ENCODE measurements at places on chromosomes 6 and 20.

DNA sequence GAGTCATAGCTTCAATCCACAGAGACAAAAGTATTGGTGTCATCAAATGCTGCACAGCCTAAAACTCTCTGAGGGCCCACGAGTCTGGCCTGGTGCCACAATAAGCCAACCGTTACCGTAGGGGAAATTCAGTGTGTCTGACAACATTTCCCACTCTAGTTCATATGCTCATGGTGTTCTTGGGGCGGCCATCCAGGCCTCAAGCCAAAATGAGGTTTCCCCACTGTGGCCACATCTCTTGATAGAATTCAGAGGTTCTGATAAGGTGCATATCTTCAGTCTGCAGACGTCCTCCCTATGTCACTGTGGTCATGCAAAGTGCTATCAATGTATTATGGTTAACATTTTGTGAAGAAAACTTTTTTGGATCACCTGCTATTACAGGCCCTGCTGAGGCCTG is 627.7 kb downstream of the QKI start:
- no peak for DNase-seq

- no peak for DNase-seq
Measured at GRCh38 chr20:1579488-1579887, 22.0 kb upstream of the SIRPD start.

- no peak for DNase-seq
Measured at GRCh38 chr6:42340511-42340910, 111.2 kb downstream of the TRERF1 start.

- DNase-seq, result peak; percentile 21
Measured at GRCh38 chr20:5557123-5557522, 193.1 kb upstream of the SHLD1 start.

DNA sequence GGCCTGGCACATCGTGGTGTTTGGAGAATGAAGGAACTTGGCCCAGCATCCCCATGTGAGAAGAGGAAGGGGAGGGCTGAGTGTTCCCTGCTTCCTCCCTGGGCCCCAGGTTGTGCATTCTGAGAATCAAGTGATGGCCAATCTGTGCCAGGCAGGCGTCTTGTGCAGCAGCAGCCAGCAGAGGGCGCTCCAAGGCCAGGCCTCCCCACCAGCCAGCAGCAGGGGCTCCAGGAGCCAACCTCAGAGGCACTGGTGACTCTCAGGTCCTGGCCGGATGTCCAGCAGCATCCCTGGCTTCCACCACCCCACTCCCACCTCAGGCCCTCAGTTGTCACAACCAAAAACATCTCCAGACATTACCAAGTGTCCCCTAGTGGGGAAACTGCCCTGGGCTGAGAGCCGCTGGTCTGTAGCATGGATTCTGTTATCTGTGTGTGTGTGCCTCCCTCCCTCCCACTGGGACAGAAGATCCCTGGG is 192.0 kb downstream of the PREX1 start:
- peak; percentile 30 for DNase-seq

GRCh38 chr6:158029668-158030230 is 48.1 kb downstream of the SYNJ2 start:
- no peak for DNase-seq
